Stimulated activated CD4-positive, alpha-beta T cell treated with anti-CD3 and anti-CD28 coated beads, Interleukin-15, amount 100 ng/mL, for 48 hours (primary cell): ENCODE measurements at places on chromosomes 12 and 14.

GRCh38 chr14:58703161-58703506 lies 65.4 kb downstream of the DACT1 start:
- DNase-seq = no peak

- DNase-seq = no peak
Observed at GRCh38 chr12:98750511-98750910, 105.4 kb downstream of the APAF1 start.

- no peak for DNase-seq
Observed at GRCh38 chr12:116818341-116818856, 62.8 kb downstream of the HRK start.

- DNase-seq = no peak
Observed at GRCh38 chr12:52267699-52268098, 6.7 kb upstream of the KRT86 start.

- DNase-seq = no peak
Observed at GRCh38 chr14:31090883-31091764, 64.9 kb upstream of the STRN3 start.

GRCh38 chr12:8860165-8860961 lies 37.9 kb downstream of the A2ML1 start:
- peak; percentile 10 for DNase-seq

- DNase-seq = no peak
Observed at GRCh38 chr12:6551496-6552139, 4.2 kb downstream of the IFFO1 start.

DNA sequence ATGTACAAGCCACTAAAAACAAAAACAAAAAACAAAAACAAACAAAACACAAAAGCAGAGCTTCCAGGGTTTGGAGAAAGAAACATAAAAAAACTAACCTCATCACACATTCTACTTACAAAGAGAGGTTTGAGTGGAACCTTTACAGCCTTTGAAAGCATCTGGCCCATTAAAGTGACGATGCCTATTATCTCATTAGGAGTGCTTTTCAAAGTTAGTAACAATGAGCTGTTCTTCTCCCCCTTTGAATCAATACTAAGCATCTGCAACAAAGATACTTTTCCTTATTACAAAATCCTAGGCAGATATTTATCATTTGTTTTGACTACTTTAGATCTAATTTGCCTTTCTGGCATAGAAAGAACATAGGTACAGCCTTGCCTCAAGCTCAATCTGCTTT lies 217.3 kb downstream of the PPM1H start:
- DNase-seq = no peak

DNA sequence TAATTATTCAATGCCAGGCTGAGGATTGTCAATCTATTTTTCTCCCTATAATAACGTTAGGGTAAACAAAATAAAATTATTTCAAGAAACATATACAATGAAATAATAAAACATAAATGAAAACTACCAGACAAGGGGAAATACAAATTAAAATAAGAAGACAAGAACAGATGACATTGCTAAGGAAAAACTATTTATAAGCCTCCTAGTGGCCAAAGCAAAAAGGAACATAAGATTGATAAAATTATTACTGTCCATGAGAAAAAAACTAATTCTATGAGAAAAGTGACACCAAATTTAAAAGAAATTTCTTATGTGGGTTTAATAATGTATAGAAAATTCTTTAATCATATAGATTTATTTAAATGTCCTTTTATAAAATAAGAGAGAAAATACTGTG lies 294.7 kb downstream of the TTC6 start:
- no peak for DNase-seq

- DNase-seq = no peak
Observed at GRCh38 chr12:644818-645552, 18.3 kb downstream of the NINJ2 start.

DNA sequence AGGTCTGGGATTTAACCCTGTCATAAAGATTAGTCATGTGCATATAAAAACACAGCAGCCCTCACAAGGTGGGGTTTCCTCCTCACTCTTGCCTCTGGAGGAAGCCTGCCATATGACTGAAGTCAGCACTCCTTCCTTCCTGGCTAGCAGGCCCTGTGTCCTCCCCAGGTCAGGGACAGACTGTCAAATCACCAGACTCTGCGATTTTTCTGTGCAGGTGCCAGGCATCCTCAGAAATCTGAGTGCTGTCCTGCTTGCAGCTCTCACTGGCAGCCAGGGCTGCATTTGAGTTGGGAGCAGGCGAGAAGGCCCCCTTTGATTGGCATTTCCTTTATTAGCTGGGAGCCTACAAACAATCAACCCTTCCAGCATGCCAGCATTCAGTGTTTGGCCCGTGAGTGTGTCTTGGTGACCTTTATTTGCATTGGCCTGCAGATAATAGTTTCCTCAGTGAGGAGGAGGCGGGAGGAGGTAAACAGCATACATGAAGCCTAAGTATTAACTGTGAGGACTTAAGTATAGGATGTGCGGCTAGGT lies 183.8 kb upstream of the ARHGAP5 start:
- no peak for DNase-seq

DNA sequence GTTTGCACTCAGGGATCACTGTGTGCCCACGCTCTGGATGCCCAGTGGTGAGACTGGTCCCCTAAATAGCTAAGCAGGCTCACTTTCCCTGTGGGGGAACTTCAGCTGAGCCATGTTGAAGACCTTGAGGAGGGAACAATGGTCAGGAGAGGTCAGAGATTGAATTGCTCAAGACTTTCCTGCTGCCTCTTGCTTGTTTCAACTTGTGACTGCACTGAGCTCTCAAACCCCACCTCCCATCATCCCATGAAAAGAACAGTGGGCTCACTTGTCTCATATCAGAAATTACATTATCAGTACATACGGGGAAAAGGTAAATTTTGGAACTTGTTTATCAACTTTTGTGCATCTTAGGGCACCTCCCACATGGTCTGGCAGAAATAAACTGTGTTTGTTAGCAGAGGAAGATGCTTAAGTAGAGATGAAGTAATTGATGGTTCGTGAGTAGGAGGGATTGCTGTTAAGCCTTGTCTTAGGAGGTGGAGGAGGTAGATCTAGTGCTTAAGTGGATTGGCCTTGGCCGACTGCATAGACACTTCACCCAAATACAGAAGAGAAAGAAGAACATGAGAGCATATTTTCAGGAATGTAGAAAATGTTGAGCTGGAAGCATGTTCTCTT lies 15.0 kb upstream of the SERPINA1 start:
- DNase-seq = no peak

DNA sequence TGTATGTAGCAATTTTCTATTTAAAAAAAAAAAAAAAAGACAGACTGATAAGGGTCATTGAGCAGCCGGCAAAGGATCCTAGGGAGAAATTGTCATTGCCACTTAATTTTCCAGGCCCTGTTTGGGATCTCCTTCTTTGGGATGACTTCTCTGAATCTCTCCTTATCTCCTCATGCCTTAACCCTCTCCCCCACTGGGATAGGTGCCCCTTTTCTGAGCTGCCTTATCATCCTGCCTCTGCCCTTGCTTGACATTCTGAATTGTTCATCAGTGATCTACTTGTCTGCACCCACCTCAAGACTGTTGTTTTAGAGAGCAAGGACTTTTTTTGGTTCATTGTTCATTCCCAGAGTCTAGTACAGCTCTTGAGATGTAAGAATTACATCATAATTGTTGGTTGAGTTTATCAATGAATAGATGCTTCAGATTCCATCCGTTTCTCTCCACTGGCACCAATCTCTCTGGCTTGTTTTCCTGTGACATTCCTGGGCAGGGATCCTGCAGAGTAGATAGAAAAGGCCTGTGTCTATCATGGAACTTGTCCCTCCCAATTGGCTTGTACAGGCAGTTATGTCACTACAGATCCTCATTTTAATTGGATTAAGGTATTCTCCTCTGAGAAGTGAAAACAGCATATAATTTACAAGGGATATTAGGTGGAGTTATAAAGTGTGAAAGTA lies 42.6 kb downstream of the SOCS2 start:
- no peak for DNase-seq

DNA sequence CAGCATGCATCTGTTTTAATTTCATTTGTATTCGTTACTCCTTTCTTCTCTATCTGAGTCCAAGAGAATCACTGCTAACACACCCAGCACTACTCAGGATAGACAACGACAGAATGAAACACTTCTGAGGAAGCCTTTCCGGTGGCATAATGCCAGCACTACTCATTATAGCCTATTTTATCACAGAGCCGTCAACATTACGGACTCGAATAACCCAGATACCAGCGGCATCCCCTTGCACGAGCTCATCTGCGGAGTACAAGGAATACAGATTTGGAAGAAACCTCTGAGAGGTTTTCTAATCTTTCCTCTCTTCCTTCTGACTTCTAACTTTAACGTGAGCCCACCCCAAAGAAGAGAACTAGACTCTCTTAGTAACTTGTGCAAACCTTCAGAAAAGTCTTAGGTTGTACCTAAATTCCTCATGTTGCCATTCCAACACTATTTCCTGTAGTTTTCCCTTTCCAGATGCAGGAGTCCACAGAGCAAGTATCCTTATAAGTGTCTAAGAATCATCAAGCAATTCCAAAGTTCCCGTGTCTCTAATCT lies 248.1 kb downstream of the APAF1 start:
- no peak for DNase-seq

- no peak for DNase-seq
Observed at GRCh38 chr14:59126714-59127436, 61.6 kb upstream of the DAAM1 start.

DNA sequence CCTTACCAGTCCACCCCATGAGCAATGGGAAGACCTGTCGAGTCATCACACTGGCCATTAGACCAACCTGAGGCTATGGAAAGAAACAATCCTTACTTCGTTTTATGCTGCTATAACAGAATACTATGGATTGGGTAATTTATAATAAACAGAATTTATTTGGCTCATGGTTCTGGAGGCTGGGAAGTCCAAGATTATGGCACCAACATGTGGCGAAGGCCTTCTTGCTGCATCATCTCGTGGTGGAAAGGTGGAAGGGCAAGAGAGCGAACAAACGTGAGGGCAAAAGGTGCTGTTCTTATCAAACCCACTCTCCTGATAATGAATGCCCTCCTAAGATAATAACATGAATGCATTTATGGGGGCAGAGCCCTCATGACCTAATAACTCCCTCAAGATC lies 9.6 kb upstream of the SPTB start:
- no peak for DNase-seq

- DNase-seq = peak; percentile 42
Observed at GRCh38 chr12:101823891-101824290, 6.9 kb downstream of the GNPTAB start.

- no peak for DNase-seq
Observed at GRCh38 chr12:4050340-4050739, 177.1 kb upstream of the PARP11 start.

GRCh38 chr12:91413581-91414546 lies 231.2 kb upstream of the DCN start:
- no peak for DNase-seq

DNA sequence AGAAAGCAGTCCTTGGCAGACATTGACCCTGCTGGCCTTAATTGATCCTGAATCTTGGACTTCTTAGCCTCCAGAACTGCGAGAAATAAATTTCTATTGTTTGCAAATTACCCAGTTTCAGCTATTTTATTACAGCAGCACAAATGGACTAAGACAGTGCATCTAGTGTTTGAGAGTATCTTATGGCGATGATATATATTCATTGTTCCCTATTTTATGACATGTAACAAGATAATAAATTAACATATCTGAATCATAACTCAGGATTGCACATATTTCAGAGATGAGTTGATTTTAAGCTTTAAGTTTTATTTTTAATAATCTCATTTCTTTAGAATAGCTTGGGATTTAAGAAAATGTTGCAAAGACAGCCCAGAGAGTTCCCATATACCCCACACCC lies 167.4 kb upstream of the FOXG1 start:
- no peak for DNase-seq

GRCh38 chr12:91053951-91054715 lies 3.7 kb downstream of the KERA start:
- DNase-seq = no peak

DNA sequence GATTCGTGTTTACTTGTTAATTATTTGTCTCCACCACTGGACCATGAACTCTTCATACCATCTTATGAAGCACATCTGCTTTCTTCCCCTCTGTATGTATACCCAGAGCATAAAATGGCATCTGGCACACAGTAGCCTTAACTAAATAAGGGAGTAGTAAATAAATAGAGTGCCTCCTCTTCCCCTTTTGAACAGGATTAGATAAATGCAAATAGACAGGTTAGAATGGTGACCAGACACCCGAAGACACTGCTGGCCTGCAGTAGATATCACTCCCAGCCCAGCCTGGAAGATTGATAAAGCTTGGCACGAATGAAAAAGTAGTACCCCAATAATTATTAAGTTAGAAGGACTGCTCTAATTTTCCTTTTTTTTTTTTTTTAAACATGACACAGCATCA lies 6.9 kb downstream of the GALNT4 start:
- DNase-seq = no peak

DNA sequence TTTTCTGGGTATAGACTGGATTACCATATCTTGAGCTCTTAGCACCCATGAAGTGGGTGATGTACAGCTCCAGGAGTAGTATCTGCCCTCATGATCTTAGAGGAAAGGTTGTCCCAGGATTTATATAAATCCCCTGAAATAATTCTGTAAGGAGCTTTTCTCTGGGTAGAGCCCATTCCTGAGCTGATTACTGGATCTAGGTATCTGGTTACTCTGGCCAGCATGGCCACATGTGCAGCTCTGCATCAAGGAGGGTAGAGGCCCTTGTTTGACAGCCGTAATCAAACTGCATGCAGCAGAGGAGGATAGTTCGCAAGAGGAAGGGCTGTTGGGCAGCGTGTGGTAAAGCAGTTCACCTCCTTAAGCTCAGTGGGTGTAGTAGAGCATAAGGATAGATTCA lies 8.5 kb downstream of the COX14 start:
- no peak for DNase-seq

DNA sequence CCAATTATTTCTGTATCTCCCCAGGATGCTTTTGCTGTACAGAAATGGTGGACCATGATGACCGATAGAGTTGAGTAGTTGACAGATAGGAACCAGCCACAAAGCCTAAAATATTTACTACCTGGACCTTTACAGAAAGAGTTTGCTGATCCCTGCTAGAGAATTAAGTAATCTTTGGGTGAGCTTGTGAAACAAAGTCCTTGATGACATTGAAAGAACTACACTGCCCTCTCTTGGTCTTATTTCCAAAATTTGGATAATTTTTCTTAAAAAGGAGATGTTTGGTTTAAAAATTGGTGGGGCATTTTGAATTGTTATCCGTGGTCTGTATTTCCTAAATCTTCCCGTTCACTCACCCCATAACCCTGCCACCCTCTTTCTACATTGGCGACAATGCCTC lies 13.7 kb upstream of the TCTN1 start:
- no peak for DNase-seq

DNA sequence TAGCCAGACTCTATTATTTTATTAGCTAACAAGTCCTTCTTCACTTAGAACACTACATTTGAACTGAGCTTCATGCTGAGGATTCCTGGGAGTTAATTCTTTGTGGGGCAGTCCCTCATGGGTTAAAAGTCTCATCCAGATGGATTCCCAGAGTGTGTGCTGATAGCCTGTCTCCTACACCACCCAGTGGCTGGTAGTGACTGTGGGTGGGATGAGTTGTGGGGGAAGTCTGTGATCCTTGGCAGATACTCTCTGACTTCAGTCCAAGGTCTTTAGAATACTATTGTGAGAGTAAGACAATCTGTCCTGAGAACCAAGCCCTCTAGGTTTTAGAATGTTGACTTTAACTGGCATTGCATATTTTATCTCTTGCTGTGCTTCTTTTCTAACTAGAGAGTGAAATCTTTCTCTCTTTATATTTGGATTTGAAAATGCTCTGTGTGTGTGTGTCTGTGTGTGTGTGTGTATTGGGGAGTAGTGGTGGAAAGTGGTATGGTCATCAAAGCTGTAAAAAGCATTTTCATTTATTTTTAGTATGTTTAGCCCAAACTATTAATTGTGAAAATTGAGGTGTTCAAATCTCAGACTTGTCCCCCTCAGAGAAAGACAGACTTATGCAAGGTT lies 37.3 kb downstream of the AKAP6 start:
- DNase-seq = no peak

- DNase-seq = no peak
Observed at GRCh38 chr14:53510281-53510912, 357.3 kb upstream of the DDHD1 start.
